Mesendoderm (in vitro differentiated cells): ENCODE measurements at places on chromosomes 1 and 21.

- no peak overlapping the region for H3K27ac ChIP-seq
- DNase-seq, result no peak
- no peaks in the 10 kb centered on the region for H3K36me3 ChIP-seq
Observed at GRCh38 chr21:44903689-44904088, 17.0 kb downstream of the ITGB2 start.

DNA sequence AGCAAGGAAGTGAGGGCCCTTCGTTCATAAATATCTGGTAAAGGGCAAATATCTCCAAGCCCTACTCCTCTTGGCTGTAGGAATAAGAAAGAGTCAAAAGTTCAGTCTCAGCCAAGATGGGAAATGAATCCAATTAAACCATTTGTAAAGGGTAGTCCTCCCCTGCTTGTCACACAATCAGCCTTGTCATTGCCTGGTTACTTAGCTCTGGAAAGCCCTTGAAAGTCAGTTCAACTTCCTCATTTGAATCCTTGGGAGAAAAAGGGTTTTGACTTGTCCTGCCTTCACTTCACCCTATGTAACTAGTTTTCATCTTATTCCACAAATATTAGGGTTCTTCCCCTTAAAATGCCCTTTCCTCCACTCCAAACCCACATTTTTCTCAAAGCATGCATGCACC lies 100.0 kb downstream of the ELAVL4 start:
- no peak overlapping the region for H3K4me3 ChIP-seq
- no peaks in the 10 kb centered on the region for H3K27me3 ChIP-seq
- no peak for DNase-seq
- H3K4me1 ChIP-seq, result no peaks in the 10 kb centered on the region

- no peak overlapping the region for H3K27ac ChIP-seq
- H3K4me1 ChIP-seq, result peaks cover 3% of the 10 kb centered on the region
- H3K36me3 ChIP-seq, result no peaks in the 10 kb centered on the region
- H3K27me3 ChIP-seq, result no peaks in the 10 kb centered on the region
- no peak overlapping the region for H3K4me3 ChIP-seq
Observed at GRCh38 chr1:21653744-21654100, 15.4 kb downstream of the RAP1GAP start.

DNA sequence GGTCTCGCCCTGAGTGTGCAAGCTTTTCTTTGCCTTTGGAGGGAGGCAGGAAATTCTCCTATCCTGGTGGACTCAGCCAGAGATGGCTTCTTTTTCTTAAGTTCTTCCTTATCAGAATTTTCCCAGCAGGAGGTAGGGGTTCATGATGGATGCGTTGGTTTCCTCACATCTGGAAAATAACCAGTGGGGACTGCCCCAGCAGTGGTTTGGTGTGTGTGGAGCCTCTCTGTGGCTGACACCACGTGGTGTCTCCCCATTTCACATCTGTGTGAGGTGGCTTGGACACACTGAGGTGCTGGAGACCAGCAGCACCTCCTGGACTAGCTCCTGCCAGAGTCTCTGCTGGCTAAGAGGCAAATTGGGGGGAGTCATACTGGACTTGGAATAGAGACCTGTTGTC lies 32.6 kb downstream of the B3GALT5 start:
- H3K27me3 ChIP-seq, result no peaks in the 10 kb centered on the region
- no peak overlapping the region for H3K27ac ChIP-seq
- DNase-seq, result no peak
- H3K4me3 ChIP-seq, result no peak overlapping the region
- H3K4me1 ChIP-seq, result peaks cover 6% of the 10 kb centered on the region

DNA sequence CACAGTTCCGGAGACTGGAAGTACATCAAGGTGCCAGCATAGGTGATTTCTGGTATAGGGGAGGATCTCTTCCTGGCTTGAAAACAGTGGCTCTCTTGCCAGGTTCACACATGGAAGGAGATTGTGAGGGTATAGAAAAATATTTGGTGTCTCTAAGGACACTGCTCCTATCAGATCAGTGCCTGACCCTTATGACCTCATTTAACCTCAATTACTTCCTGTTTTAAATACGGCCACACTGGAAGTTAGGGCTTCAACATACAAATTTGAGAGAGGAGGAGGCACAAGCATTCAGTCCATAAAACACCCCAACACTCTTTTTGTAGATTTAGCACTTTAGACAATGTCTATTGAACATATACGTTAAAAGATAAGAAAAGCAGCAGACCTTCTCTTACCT lies 37.0 kb downstream of the COL6A1 start:
- no peak for DNase-seq
- no peak overlapping the region for H3K4me3 ChIP-seq
- no peaks in the 10 kb centered on the region for H3K27me3 ChIP-seq
- H3K4me1 ChIP-seq, result no peaks in the 10 kb centered on the region

DNA sequence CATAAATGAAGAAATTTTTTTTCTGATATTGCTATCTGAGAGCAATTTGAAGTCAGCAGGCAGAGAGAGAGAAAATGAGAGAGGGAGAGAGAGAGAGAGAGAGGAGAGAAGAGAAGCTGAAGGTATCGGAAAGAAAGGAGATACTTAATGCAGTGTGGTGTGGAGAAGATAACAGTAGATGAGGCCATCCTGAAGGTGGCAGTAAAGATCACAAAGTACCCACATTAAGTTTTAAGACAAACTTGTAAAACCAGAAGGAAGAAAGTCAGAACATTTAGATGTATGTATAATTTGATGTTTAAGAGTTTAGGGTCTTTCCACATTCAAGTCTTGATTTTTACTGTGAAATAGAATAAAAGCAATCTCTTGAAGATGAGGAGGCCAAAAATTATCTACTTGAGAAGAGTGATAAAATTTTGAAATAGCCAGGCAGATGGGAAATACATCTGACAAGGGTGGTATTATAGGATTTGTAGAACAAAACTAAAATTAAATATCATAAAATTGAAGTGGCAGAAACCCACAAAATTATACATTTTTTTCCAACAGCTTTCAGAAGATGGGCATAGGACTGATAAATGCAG lies 1753.4 kb downstream of the MRPL39 start:
- no peaks in the 10 kb centered on the region for H3K4me1 ChIP-seq
- no peaks in the 10 kb centered on the region for H3K27me3 ChIP-seq
- H3K27ac ChIP-seq, result no peak overlapping the region
- no peak overlapping the region for H3K4me3 ChIP-seq

GRCh38 chr1:32104127-32104526 lies 3.7 kb upstream of the KPNA6 start:
- no peak overlapping the region for H3K4me3 ChIP-seq
- no peak overlapping the region for H3K27ac ChIP-seq
- peak; percentile 44 for DNase-seq
- H3K4me1 ChIP-seq, result no peaks in the 10 kb centered on the region
- no peaks in the 10 kb centered on the region for H3K36me3 ChIP-seq
- H3K27me3 ChIP-seq, result no peaks in the 10 kb centered on the region

DNA sequence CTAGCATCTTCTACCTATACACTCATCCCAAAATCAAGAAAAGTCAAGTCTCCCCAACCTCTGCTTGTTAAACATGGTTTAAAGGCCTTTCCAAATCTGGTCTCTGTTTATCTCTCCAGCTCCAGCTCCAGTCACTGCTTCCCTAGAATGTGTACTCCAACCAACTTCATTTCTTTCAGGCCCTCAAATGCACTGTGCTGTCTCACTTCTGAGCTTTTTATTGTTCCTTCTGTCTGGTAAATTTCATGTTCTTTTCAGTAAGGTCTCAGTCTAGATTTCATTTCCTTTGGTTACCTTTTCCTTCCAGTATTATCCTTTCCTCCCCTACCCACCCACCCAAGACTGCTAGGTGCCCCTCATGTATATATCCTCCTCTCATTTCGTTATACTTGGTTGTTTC lies 3.7 kb downstream of the COL24A1 start:
- no peak overlapping the region for H3K4me3 ChIP-seq
- no peaks in the 10 kb centered on the region for H3K36me3 ChIP-seq
- H3K27me3 ChIP-seq, result peaks cover 9% of the 10 kb centered on the region
- DNase-seq, result no peak

DNA sequence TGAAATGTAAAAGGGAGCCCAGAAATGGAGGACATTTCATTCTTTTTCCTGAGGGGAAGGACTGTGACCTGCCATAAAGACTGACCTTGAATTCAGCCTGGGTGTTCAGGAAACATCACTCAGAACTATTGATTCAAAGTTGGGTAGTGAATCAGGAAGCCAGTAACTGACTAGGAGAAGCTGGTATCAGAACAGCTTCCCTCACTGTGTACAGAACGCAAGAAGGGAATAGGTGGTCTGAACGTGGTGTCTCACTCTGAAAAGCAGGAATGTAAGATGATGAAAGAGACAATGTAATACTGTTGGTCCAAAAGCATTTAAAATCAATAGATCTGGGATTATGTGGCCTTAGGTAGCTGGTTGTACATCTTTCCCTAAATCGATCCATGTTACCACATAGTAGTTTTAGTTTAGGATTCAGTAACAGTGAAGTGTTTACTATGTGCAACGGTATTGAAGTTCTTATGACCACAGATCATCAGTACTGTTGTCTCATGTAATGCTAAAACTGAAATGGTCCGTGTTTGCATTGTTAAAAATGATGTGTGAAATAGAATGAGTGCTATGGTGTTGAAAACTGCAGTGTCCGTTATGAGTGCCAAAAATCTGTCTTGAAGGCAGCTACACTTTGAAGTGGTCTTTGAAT lies 2.9 kb downstream of the RGS2 start:
- H3K36me3 ChIP-seq, result no peaks in the 10 kb centered on the region
- H3K4me1 ChIP-seq, result no peaks in the 10 kb centered on the region
- no peaks in the 10 kb centered on the region for H3K27me3 ChIP-seq
- DNase-seq, result no peak
- no peak overlapping the region for H3K27ac ChIP-seq
- no peak overlapping the region for H3K4me3 ChIP-seq

- H3K27ac ChIP-seq, result no peak overlapping the region
- no peaks in the 10 kb centered on the region for H3K27me3 ChIP-seq
- H3K36me3 ChIP-seq, result no peaks in the 10 kb centered on the region
- DNase-seq, result peak; percentile 9
- H3K4me1 ChIP-seq, result no peaks in the 10 kb centered on the region
Observed at GRCh38 chr1:207581496-207582153, 63.3 kb upstream of the CR1L start.

DNA sequence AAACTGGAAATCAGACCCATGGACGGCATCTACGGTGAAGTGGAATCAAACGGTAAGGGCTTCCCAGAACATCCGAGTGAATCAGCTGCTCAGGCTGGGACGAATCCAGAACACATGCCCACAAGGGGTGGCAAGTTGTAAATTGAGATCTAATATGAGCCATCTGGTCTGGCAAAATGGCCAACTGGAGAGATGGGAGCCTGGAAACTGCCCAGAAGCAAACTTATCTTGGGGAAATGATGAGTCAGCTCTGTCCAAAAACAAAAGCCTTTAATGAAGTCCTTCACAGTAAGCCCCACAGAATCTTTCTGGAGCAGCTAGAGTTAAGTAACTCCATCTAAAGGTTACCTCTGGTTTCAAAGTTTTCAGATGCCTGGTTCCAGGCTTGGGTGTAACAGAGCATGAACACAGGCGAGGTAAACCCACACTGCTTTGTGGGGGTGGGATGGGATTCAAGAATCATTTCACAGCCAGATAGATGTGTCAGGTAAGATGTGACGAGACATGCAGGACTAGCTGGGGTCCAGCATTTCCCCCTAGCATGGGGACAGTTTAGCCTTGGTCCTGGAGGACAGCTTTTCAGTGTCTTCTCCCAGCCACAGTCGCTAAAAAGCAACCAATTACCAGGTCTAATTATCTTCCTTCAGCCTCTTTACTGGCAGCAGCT lies 10.5 kb upstream of the SRP9 start:
- H3K4me1 ChIP-seq, result peaks cover 22% of the 10 kb centered on the region
- no peak for DNase-seq
- no peaks in the 10 kb centered on the region for H3K36me3 ChIP-seq
- no peak overlapping the region for H3K27ac ChIP-seq

DNA sequence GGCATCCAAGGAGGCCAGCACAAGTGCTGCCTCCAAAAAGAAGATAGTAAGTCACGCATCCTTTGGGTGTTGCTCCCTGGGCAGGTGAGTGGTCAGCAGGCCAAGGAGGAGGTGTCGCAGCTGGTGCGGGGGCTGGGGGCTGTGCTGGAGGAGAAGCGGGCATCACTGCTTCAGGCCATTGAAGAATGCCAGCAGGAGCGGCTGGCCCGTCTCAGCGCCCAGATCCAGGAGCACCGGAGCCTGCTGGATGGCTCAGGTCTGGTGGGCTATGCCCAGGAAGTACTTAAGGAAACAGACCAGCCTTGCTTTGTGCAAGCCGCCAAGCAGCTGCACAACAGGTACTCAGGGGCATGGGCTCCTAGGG lies 4.3 kb downstream of the TRIM46 start:
- H3K27ac ChIP-seq, result no peak overlapping the region
- no peaks in the 10 kb centered on the region for H3K27me3 ChIP-seq
- no peak overlapping the region for H3K4me3 ChIP-seq
- H3K36me3 ChIP-seq, result peaks cover 3% of the 10 kb centered on the region
- H3K4me1 ChIP-seq, result peaks cover 2% of the 10 kb centered on the region

GRCh38 chr1:165439330-165439729 lies 5.6 kb downstream of the RXRG start:
- H3K4me3 ChIP-seq, result no peak overlapping the region
- DNase-seq, result peak; percentile 33
- H3K27me3 ChIP-seq, result no peaks in the 10 kb centered on the region
- H3K4me1 ChIP-seq, result peaks cover 8% of the 10 kb centered on the region
- no peak overlapping the region for H3K27ac ChIP-seq
- H3K36me3 ChIP-seq, result no peaks in the 10 kb centered on the region
